ENCODE measurements at places on chromosomes 5 and 9.

GRCh38 chr9:33480976-33481375 lies 7.3 kb upstream of the NOL6 start:
- DNase-seq, result no peak

GRCh38 chr9:131346559-131346958 lies 47.3 kb upstream of the PRRC2B start:
- DNase-seq, result no peak

DNA sequence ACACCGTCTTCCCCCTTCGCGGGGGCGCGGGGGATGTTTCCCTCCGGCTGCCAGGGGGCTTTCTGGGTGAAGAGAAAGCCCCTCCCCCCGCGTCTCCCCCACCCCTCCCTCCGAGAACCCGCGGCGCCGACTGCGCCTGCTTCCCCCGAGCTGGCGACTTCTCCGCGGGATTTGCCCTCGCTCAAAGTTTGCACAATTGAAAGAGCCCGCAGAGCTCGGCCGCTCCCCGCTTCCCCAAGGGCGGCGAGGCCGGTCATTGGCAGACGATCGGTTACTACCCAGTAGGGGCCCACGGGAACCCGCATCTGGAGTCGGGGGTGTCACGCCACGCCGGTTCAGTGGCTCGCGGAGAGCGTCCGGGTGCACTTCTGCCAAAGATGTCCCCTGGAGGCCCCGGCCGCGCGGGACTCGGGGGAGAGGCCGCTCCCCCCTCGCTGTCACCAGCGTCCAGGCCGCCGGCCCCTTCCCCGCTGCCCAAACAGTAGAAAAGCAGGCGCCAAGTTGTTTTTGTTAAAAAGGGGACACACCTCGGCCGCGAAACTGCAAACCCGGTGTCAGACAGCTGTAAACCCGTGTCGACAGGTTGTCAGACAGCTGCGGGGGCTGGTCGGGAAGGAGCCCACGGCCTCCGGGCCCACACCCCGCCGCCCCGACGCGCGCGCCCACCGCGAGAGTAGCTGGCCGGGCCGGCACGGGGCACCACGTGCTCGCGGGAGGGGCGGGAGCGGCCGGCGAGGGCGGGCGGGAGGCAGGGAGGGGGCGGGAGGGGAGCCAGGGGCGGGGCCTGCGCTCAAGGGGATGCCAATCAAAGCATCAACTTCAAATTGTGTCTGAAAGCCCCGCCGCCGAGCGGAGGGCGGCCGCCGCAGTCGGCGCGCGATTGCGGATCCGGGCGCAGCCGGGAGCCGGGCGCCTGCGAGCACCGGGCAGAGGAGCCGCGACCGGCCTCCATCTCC lies at the start of gene IRX1:
Gene IRX1, plus strand, starts transcription at position 827 of the 956 bp plus-strand sequence. CDS start 274 bp downstream, outside the sequence.
- DNase-seq, result no peak

GRCh38 chr5:168219515-168220410 lies 71.7 kb upstream of the WWC1 start:
- DNase-seq, result peak; percentile 75

GRCh38 chr9:111832449-111832848 lies 37.7 kb upstream of the SHOC1 start:
- no peak for DNase-seq

- no peak for DNase-seq
Measured at GRCh38 chr5:131268758-131269370, 5.0 kb downstream of the CDC42SE2 start.

DNA sequence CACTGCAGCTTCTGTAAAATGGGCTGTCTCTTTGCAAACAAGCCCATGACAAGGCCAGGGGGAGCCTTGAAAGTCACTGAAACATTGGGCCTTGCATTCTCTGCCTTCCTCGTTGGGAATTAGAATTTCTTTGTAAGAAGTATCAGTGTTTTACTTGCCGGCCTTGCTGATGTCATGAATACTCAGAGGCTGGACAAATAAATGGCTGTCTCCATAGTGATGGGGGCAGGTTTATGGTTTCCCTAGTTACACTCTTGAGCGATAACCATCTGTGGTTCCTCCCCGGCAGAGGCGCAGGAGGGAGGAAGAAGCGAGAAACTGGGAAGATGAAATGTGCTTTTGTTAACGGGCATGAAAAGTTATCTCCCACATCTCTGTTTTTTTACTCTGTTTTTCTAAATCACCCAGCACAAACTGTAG lies 272.7 kb upstream of the PANK3 start:
- DNase-seq, result peak; percentile 88

- no peak for DNase-seq
Measured at GRCh38 chr9:133537257-133537656, 2.8 kb downstream of the ADAMTSL2 start.

GRCh38 chr9:18317896-18318295 lies 156.1 kb upstream of the ADAMTSL1 start:
- no peak for DNase-seq

DNA sequence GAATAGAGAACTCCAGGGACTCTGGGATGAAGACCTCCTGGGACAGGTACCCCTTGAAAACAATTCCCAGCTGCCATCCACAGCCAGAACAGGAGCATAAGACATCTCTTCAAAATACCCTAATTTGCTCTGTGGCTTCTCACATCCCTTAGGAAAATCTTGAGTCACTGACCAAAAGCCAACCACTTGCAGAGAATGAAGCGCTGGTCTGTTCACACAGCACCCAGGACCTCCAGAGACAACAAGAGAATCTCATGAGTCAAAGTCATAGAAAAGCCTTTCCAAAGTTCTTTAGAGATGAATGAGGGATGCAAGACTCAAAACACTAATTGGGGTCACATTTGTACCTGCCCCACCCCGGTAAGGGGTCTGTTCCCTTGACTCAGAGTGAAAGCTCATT lies 210.6 kb downstream of the SEMA5A start:
- DNase-seq, result no peak

DNA sequence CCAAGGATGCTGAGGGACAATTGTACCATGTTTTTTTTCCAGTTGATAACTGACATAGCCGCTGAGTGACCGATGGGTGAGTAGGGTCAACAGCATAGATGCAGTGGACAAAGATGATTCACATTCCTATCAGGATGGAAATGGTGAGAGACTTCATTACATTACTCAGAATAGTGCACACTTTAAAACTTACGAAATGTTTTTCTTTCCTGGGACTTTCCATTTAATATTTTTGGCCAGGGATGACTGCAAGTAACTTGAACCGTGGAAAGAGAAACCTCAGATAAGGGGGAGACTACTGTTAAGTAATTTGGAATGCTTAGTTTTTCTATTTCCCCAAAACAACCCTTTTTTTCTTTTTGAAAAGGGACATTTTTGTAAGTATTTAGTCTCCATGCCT lies 3.0 kb upstream of the TUSC1 start:
- DNase-seq, result no peak

- DNase-seq, result no peak
Measured at GRCh38 chr5:15789642-15790041, 289.7 kb downstream of the FBXL7 start.
